ENCODE measurements at places on chromosomes 11 and 22. TPM values are rescaled to one million over a fixed set of nuclear protein-coding genes. Genes with fewer than 3 reads are reported as not detected.

- no peak overlapping the region for H3K27ac ChIP-seq
- H3K27me3 ChIP-seq = no peaks in the 10 kb centered on the region
- no peaks in the 10 kb centered on the region for H3K36me3 ChIP-seq
- H3K4me1 ChIP-seq = peaks cover 10% of the 10 kb centered on the region
These were observed 67.2 kb downstream of the MICAL3 start for GRCh38 chr22:17957204-17957603.

GRCh38 chr11:76770642-76771445 is 12.3 kb upstream of the TSKU start:
- no peaks in the 10 kb centered on the region for H3K27me3 ChIP-seq
- H3K36me3 ChIP-seq = no peaks in the 10 kb centered on the region
- peak overlapping the region; percentile 85 for H3K27ac ChIP-seq
- H3K4me1 ChIP-seq = peaks cover 72% of the 10 kb centered on the region
- no peak overlapping the region for H3K4me3 ChIP-seq

MRPL48 gene
- total RNA-seq = 23.5 TPM

- peak overlapping the region; percentile 89 for H3K4me3 ChIP-seq
- no peak for DNase-seq
- H3K36me3 ChIP-seq = no peaks in the 10 kb centered on the region
- H3K27ac ChIP-seq = no peak overlapping the region
- H3K4me1 ChIP-seq = peaks cover 34% of the 10 kb centered on the region
These were observed 390 bp upstream of the CKAP5 start for GRCh38 chr11:46846510-46846830.

MEI1 gene
- 0.30 TPM for total RNA-seq

DNA sequence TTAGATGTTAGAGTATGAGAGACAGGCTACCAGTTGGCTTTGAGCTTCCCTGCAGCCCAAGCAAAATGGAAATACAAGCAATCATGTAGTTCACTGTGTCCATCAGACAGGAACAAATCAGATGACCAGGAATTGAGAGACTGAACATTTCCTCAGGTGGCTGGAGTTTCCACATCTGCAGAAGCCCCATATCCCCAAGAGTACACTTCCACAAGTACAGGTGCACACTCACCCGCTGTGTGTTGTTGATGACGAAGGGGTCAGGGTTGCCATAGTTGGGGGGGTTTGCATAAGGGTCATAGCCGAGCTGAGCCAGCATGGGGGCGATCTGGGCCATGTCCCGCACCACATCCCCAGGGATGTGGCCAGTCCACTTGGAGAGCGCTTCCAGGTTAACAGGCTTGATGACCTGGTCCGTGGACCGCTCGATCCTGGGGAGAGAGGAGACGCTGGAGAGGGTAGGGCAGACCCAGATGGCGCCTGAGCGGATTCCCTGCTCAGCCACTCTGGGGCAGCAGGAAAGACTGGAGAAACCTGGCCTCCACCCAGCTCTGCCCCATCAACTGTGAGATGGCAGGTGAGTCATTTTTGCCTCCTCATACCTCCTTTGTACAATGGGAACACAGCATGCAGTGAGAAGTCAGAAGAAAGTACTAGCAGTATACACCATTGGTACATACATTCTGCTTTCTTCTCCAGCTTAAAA is 23.9 kb upstream of the TFIP11 start:
- H3K4me3 ChIP-seq = no peak overlapping the region
- no peak overlapping the region for H3K27ac ChIP-seq
- DNase-seq = no peak
- H3K36me3 ChIP-seq = peaks cover 13% of the 10 kb centered on the region
- peaks cover 21% of the 10 kb centered on the region for H3K4me1 ChIP-seq
- no peaks in the 10 kb centered on the region for H3K27me3 ChIP-seq

GRCh38 chr11:85766721-85767161 is 44.2 kb downstream of the SYTL2 start:
- H3K36me3 ChIP-seq = no peaks in the 10 kb centered on the region
- no peaks in the 10 kb centered on the region for H3K4me1 ChIP-seq
- H3K4me3 ChIP-seq = no peak overlapping the region
- H3K27ac ChIP-seq = no peak overlapping the region
